ENCODE measurements at places on chromosomes 6 and 20. TPM values are rescaled to one million over a fixed set of nuclear protein-coding genes. Genes with fewer than 3 reads are reported as not detected.

- no peak for DNase-seq
These were observed 191.3 kb downstream of the OR2B2 start for GRCh38 chr6:27720607-27721580.

GRCh38 chr6:108068618-108069017, 5.9 kb downstream of the OSTM1 start:
- peak; percentile 45 for DNase-seq

The ATXN1 gene
- total RNA-seq, result 83.1 TPM

The PLAGL1 gene
- total RNA-seq, result 6.3 TPM

GRCh38 chr6:30112402-30112994, 392 bp downstream of the TRIM31 start:
- DNase-seq, result no peak

- no peak for DNase-seq
These were observed 694 bp downstream of the MRPS18B start for GRCh38 chr6:30618270-30618797.

GRCh38 chr6:39226639-39227329, 2.5 kb downstream of the KCNK5 start:
- DNase-seq, result no peak

DNA sequence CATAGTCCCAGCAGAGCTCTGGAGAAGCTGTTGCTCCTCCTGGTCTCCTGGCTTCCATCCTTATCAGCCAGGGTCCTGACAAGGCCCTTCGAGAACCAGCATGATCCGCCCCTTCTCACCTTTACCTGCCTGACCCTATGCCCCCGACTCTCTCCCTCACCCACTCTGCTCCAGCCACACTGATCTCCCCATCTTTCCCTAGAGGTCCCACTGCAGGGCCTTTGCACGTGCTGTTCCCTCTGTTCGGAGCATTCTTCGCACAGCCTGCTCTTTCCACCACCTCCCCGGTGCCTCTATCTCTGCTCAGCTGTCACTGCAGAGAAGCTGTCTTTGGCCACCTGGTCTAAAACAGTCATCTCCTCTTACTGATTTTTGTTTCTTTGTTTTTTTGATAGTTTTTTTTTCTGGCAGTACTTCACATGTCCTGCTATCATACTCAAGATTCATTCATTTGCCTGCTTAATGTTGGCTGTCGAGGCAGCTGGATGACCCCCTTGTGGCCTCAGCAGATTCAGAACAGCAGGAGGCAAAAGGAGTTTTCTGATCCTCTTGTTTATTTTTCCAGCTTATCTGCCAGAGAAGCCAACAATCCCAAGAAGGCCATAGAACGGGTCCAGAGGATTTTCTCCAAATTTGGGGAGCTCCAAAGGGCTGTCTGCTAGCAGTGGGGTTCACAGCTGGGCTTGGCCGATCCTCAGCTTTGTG, 1.6 kb upstream of the PTGIS start:
- DNase-seq, result no peak

GRCh38 chr6:88663801-88664200, 299.6 kb downstream of the RNGTT start:
- no peak for DNase-seq

The DSP gene
- 0.33 TPM for total RNA-seq

DNA sequence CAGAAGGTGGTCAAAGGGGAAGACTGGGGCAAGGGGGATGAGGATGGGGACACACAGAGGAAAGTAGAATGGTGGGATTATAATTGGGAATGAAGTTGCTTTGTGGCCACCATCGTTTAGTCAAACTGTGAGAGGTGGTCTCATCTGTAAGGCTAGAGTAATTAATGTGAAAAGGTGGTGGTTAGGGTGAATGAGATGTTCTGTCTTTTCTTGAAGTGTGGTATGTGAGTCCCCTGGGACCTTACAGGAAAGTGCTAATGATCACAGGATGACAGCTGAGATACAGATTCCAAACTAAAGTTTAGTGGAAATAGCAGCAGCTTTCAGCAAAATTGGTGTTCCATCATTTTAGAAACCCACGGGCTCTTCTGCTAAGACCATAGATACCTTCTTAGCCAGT, 10.7 kb downstream of the ZFAND3 start:
- DNase-seq, result no peak

DNA sequence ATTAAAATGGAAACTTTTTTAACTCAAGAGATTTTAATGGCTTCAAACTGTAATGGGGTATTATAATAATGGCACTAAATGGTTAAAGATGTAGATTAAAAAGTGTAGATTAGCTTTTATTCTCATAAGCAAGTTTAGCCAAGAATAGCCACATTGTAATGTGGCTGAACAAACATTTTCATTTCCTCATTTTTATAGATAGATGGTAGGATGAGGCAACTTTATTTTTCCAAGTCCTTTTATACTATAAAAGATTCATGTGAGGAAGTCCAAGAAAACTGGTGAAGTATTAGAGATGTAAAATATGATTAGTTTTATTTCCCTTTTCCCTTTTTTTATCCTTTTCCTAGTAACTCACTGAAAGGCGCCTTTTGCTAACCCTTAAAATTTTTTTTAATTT, 88.8 kb downstream of the ATRN start:
- DNase-seq, result no peak

- DNase-seq, result no peak
These were observed 402.9 kb upstream of the CITED2 start for GRCh38 chr6:139777202-139777970.

DNA sequence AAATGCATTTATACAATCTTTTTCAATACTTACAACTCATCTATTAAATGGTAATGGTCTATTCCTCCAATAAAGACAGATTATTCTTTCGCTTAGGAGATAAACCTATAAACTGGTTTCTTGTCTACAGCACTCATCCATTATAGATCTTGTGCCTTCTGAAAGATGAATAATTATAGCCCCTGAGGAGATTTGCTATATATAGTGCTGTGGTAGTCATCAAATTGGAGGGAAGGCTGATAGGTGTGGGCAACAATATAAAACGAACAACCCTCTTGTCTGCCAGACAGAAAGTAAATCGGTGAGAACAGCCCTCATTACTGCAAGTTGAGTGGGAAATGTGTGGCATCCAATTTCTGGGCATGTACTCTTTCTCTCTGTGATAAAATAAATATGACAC, 292.5 kb upstream of the CNR1 start:
- DNase-seq, result no peak

- DNase-seq, result no peak
These were observed 265.7 kb downstream of the NKAIN2 start for GRCh38 chr6:124069230-124069950.

The IL17F gene
- total RNA-seq, result 13.3 TPM

GRCh38 chr6:56582236-56582635, 60.5 kb downstream of the DST start:
- DNase-seq, result no peak

GRCh38 chr6:14596410-14596809, 478.8 kb downstream of the CD83 start:
- no peak for DNase-seq

- DNase-seq, result no peak
These were observed 29.9 kb downstream of the ID4 start for GRCh38 chr6:19866985-19867627.

GRCh38 chr20:61263084-61263695, 11.1 kb downstream of the CDH4 start:
- DNase-seq, result peak; percentile 47

- no peak for DNase-seq
These were observed 20.2 kb upstream of the CD2AP start for GRCh38 chr6:47457370-47457769.

The C4A gene
- total RNA-seq, result 5.7 TPM

DNA sequence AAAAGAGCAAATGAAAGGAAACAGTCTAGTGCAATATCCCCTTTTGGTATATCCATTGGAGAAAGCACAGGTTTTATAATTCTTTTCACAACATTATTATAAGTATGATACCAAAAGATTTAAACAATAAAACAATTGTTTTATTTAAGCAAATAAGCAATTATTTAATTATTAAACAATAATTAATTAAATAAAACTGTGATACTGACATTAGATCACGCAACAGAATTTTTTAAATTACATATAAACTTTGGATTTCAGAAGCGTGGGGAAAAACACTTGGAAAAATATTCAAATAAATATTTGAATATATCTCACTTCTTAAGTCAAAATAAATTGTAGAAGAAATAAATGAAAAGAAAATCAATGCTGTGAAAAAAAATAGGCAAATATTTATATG, 76.2 kb upstream of the STXBP5 start:
- no peak for DNase-seq

DNA sequence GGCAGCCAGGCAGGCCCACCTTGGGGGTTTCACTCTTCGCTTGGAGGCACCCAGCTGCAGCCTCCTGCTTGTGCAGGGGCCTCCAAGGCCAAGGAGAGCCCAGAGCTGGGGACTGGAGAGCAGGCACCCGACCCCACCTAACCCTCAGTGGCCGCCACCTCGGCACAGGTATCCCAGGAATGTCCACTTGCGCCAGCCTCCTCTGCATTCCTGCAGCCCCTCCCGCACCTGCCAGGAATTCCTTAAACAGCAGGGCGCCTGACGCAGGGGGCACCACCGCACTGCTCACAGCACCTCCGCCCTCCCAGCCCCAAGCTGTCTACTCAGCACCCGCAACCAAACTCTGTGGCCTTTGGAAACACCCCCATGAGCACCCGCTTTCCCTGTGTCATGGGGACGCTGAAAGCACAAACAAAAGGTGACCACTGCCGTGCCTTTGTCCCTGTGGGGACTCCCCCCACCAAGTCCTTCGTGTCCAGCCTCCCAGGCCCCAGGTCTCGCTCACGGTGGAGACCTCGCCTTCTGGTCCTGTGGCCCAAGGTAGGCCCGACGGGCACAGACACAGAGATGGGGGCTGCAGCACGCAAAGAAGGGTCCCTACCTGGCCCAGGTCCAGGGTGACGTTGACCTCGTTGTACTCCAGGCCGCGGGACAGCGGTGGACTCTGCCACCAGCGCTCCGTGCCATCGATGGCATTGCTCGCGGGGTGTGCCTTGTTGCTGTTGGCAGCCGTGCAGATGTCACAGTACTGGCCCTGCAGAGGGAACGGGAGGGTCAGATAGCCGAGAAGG, 5.1 kb downstream of the LAMA5 start:
- DNase-seq, result no peak

DNA sequence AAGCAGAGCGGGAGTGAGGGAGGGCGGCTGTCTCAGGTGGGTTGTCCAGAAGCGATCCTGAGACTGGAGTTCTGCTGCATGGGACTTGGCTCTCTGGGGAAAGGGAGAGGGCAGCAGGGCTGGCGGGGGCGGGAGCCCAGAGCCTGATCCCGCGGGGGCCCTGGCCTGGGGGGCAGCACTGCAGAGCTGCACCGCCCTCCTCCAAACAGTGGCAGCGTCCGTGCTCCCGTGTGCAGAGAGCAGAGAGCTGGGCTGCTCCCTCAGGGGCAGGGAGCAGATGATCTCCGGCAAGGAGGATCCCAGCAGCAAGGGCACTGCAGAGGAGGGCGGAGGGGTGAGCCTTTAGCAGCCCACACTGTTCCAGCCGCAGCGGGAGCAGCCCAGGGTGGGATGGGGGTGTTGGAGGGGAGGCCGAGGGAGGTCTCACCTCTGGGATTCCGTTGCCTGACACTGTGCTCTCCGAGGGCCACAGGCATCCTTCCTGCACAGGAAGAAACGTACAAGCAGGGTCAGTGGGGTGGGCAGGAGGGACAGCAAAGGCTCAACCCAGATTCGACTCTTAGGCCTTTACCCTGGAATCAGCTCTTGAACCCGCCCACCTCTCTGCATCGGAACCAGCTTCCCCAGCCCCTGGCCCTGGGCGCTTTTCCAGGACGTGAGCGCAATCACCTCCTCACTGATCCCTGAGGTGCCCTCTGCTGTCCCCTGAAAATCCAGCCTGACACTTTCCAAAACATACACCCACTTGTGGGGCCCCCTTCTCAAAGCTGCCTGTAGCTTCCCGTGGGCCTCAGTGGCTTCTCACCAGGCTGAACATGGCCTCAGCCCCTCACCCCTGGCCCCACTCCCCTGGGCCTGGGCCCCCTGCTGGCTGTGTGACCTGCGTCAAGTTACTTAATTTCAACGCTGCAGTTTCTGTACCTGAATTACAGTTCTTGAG, 32.6 kb upstream of the ZBP1 start:
- peak; percentile 15 for DNase-seq

- no peak for DNase-seq
These were observed 134.3 kb downstream of the RTN4IP1 start for GRCh38 chr6:106495014-106495413.

The RNF39 gene
- total RNA-seq, result not detected

DNA sequence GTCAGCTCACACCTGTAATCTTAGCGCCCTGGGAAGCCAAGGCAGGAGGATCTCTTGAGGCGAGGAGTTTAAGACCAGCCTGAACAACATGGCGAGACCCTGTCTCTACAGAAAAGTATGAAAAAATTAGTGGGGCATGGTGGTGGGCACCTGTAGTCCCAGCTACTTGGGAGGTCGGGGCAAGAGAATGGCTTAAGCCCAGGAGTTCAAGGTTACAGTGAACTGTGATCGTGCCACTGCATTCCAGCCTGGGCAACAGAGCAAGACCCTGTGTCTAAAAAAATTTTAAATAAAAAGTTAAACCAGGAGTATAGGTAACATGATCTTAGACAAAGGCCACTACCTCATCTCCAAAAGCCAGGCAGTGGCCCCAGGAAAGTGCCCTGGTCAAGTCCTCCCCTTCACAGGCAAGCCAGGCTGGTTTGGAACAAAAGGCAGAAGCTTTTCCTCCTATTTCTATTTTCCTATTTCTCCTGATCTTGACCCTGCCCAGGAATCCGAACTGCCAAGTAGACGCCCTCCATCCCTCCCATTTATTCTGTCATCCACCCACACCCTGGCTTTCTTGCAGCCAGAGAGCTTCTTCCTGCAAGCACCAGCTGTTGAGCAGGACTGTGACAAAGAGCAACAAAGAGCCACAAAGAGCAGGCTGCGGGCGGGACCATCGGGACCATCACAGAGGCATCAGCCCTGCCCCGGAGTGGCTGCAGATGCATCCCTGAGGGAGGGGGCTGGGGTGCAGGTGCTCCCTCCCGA, 149.9 kb upstream of the AFDN start:
- DNase-seq, result no peak

All from activated CD4-positive, alpha-beta memory T cell treated with anti-CD3 and anti-CD28 coated beads, Interleukin-2, amount 10 ng/mL, durations not matched to agents 7 days and 5 days (primary cell).